ENCODE measurements at places on chromosomes 3 and 15.

- no peak for DNase-seq
These were observed 79.2 kb downstream of the P3H2 start for GRCh38 chr3:190041333-190042041.

- DNase-seq: no peak
These were observed 133.4 kb upstream of the SMAD3 start for GRCh38 chr15:66931768-66932633.

DNA sequence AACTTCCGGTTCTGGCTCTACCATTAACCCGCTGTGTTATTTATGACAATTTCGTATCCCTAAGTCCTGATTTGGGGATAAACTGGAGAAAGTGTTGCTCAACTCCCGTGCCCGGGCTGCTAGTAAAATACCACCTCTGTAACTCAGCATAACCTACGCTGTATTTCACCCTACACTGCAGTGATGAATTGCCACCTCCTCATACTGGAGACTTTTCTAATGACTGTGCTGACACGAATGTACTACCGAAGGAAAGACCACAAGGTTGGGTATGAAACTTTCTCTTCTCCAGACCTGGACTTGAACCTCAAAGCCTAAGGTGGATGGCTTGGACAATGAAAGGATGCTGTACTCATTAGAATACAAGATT lies 16.5 kb downstream of the SLC51A start:
- no peak for DNase-seq

DNA sequence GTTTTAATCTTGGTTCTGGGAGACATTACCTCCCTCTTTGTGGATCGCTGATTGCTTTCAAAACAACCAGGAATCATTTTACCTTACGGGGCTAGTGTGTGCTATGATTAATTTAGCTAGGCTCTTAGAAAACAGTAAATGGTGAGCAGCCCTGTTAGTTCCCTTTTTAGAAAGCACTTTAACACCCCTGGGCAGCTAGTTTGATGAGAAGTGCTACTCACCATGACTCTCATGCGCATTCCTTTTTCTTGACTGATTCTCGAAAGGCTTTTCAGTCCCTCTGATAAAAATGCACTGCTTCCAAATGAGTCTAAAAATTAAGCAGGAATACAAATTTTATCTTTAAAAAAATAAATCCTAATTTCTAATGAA lies 75.3 kb upstream of the LEKR1 start:
- no peak for DNase-seq

DNA sequence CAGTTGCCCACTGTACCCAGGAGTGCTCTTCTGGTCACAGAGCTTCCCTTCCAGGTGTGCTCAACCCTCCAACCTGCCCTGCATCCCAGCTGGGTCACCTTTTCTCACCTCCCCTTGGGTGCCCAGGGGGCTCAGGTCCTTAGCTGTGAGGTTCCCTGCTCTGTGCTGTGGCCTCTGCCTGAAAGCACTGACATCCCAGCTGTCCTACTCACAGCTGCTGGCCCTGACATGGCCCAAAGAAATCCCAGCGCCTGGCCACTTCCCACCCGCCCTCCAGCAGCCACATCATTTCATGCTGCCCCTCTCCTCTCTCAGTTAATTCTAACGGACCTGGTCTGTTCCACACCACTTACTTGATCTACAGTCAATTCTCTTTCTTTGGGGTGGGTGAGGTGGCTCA lies 79.9 kb downstream of the ISG20 start:
- DNase-seq: no peak

GRCh38 chr3:25259871-25260270 lies 168.2 kb upstream of the RARB start:
- DNase-seq: no peak

GRCh38 chr3:52253314-52254304 lies 8.1 kb downstream of the PPM1M start:
- DNase-seq: no peak

DNA sequence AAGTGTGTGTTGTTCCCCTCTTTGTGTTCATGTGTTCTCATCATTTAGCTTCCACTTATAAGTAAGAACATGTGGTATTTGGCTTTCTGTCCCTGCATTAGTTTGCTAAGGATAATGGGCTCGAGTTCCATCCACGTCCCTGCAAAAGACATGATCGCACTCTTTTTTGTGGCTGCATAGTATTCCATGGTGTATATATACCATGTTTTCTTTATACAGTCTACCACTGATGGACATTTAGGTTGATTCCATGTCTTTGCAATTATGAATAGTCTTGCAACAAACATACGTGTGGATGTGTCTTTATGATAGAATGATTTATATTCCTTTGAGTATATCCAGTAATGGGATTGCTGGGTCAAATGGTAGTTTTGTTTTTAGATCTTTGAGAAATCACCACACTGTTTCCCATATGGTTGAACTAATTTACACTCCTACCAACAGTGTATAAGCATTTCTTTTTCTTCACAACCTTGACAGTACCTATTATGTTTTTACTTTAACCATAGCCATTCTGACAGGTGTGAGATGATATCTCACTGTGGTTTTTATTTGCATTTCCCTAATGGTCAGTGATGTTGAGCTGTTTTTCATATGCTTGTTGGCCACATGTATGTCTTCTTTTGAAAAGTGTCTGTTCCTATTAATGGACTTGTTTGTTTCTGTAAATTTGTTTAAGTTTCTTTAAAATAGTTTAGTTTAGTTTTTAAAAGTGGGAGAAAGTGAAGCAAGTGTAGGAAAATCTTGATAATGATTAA lies 21.9 kb upstream of the SLC30A4 start:
- no peak for DNase-seq
